Naive thymus-derived CD8-positive, alpha-beta T cell (primary cell): ENCODE measurements at places on chromosomes 12 and 14.

- peaks cover 15% of the 10 kb centered on the region for H3K4me1 ChIP-seq
- no peaks in the 10 kb centered on the region for H3K36me3 ChIP-seq
- DNase-seq: no peak
- no peak overlapping the region for H3K27ac ChIP-seq
- no peak overlapping the region for H3K4me3 ChIP-seq
Measured at GRCh38 chr12:132461526-132461925, 28.4 kb upstream of the FBRSL1 start.

GRCh38 chr12:104058802-104059201 is 5.5 kb upstream of the HCFC2 start:
- H3K36me3 ChIP-seq: peaks cover 5% of the 10 kb centered on the region
- H3K27ac ChIP-seq: no peak overlapping the region
- no peak for DNase-seq
- H3K27me3 ChIP-seq: peaks cover 31% of the 10 kb centered on the region
- no peaks in the 10 kb centered on the region for H3K4me1 ChIP-seq
- H3K4me3 ChIP-seq: no peak overlapping the region

- no peak overlapping the region for H3K27ac ChIP-seq
- H3K4me3 ChIP-seq: no peak overlapping the region
- peaks cover 2% of the 10 kb centered on the region for H3K27me3 ChIP-seq
- H3K36me3 ChIP-seq: no peaks in the 10 kb centered on the region
- no peak for DNase-seq
- no peaks in the 10 kb centered on the region for H3K4me1 ChIP-seq
Measured at GRCh38 chr12:20629414-20630156, 65.5 kb upstream of the SLCO1C1 start.

DNA sequence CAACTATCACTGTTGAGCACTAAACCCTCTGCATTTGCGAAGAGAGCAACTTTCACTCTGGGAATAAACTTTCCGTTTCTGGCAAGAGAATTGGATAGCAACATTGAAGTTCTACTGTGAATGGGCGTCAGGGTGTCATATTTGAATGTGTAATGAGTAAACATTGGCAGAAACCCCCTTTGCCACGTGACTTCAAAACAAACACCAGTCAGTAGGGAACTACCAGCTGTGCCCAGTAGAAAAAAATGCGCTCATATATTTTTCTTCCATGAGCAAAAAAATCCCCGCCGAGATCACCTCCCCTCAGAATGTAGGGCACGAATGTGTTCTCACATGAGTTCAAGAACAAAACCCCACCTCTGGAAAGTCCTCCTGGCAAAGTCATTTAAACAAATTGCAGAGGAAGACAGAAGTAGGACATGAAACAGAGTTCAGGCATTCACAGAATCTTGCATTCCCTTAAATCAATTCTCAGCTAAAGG is 80.6 kb downstream of the BTG1 start:
- H3K27ac ChIP-seq: no peak overlapping the region
- peak overlapping the region; percentile 29 for H3K4me3 ChIP-seq
- H3K36me3 ChIP-seq: peaks cover 4% of the 10 kb centered on the region
- peak; percentile 35 for DNase-seq

- H3K4me1 ChIP-seq: peaks cover 16% of the 10 kb centered on the region
- DNase-seq: no peak
- H3K4me3 ChIP-seq: peak overlapping the region; percentile 83
- H3K36me3 ChIP-seq: no peaks in the 10 kb centered on the region
- H3K27me3 ChIP-seq: peaks cover 62% of the 10 kb centered on the region
- no peak overlapping the region for H3K27ac ChIP-seq
Measured at GRCh38 chr14:41608681-41609390, 2.2 kb downstream of the LRFN5 start.

- no peak for DNase-seq
- peak overlapping the region; percentile 97 for H3K4me3 ChIP-seq
- peaks cover 93% of the 10 kb centered on the region for H3K4me1 ChIP-seq
Measured at GRCh38 chr12:14950421-14950820, 11.0 kb downstream of the ARHGDIB start.

DNA sequence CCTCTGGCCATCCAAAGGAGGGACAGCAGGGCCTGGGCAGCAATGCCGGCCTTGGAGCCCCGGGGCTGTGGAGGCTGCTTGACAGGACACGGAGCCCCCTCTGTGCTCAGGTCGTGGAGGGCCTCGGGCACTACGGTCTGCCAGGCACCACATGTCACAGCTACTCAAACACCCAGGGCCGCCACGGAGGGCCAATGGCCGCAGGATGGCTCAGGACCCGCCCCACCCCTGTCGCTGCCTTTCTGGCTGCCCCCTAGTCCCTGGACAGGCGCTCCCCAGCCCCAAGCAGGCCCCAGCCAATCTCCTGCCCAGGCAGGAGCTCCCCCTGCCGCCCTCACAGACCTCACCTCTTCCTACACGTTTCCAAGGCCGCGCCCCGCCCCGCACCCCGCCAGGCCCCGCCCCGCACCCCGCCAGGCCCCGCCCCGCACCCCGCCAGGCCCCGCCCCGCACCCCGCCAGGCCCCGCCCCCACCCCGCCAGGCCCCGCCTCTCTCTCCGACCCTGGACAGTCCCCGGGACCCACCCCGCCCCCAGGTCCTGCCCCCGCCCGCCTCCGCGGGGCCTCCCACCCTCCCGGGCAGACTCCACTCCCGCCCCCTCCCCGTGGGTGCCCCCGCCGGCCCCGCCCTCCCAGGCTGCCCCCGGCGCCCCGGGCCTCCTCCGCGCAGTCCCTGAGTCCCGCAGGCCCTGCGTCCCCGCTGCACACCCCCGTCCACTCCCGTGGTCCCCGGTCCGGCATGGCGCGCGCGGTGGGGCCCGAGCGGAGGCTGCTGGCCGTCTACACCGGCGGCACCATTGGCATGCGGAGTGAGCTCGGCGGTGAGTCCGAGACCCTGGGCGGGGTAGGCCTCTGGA is at the start of gene ASPG:
TSS of gene ASPG (plus strand) at position 669 of the 857 bp plus-strand sequence. CDS start at position 740, 71 bp downstream.
- peak; percentile 34 for DNase-seq
- H3K4me3 ChIP-seq: peak within 1 kb of the TSS; percentile 22
- peaks cover 1% of the 10 kb centered on the region for H3K4me1 ChIP-seq
- H3K27me3 ChIP-seq: peaks cover 5% of the 10 kb centered on the region

DNA sequence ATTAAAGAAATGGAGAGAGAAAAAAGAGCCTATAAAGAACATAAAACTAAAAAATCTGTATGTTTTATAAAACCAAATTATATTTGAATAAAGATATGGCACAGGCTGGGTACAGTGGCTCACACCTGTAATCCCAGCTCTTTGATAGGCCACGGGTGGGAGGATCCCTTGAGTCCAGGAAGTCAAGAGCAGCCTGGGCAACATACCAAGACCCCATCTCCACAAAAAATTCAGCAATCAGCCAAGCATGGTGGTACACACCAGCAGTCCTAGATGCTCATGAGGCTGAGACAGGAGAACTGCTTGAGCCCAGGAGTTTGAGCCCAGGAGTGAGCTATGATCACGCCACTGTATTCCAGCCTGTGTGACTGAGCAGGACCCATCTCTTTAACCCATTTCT is 74.9 kb downstream of the EPS8 start:
- no peak overlapping the region for H3K4me3 ChIP-seq
- no peaks in the 10 kb centered on the region for H3K36me3 ChIP-seq
- H3K4me1 ChIP-seq: peaks cover 4% of the 10 kb centered on the region
- H3K27me3 ChIP-seq: peaks cover 10% of the 10 kb centered on the region

- peak within 1 kb of the TSS; percentile 70 for H3K4me3 ChIP-seq
- H3K27me3 ChIP-seq: peaks cover 3% of the 10 kb centered on the region
- peak within 1 kb of the TSS; percentile 94 for H3K27ac ChIP-seq
Measured at GRCh38 chr12:113135178-113136127, at the start of gene RASAL1. Gene RASAL1 (minus strand): TSS chr12:113135761. CDS start chr12:113135462, 299 bp downstream.

DNA sequence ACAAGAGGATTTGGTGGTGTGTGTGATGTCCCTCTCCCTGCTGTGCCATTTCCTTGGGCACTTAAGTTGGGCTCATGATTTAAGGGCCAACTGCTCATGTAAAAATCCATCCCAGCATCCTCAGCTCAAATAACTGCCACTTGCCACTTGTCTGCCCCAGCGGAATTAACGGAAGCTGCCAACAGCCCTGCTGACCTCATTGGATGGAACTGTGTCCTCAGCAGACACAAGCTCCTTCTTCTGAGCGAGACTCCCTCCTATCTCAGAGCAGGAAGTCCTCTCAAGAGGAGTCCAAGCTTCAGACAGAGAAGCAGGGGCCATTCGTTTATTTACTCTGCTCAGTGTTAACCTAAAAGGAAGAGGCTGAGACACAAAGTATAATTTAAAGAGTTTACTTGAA is 29.6 kb upstream of the PRMT8 start:
- no peaks in the 10 kb centered on the region for H3K4me1 ChIP-seq
- no peak overlapping the region for H3K4me3 ChIP-seq
- H3K27ac ChIP-seq: no peak overlapping the region
- no peak for DNase-seq
- H3K36me3 ChIP-seq: no peaks in the 10 kb centered on the region

DNA sequence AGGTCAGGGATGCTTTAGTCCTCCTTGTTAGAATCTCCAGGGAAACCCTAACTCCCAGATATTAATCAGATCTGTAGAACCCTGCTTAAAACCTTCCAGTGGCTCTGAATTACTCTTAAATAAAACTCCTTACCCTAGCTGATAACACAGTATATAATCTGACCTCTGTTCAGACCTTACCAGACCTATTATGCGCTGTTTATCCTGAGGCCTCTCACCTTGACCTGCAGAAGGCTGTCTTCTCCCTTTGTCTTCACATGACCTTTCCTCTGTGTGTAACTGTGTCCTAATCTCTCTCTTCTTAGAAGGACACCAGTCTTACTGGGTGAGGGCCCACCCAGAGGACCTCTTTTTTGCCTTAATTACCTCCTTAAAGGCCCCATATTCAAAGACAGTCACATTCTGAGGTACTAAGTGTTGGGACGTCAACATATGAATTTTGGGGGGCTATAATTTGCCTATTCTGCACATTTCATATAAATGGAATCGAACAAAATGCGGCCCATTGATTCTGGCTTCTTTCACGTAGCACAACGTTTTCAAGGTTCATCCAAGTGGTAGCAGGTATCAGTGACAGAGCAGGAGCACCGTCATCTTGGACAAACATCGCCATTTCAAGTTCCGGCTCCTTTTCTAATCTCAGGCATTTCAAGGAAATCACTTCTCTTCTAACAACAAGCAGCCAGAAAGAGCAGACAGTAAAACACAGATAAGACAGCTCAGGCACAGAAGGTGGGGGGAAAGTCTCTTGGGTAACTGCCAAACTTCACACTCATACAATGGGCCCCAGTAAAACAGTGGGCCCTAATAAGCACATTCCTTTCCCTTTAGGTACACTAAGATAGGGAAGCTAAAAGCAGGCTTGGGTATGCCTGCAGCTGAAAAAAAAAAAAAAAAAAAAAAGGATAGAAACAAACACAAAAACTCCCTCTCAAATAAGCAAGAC is 200.2 kb upstream of the NUDT4 start:
- DNase-seq: no peak
- H3K27me3 ChIP-seq: no peaks in the 10 kb centered on the region
- H3K4me1 ChIP-seq: peaks cover 1% of the 10 kb centered on the region
- H3K4me3 ChIP-seq: no peak overlapping the region
- H3K27ac ChIP-seq: no peak overlapping the region

- no peaks in the 10 kb centered on the region for H3K27me3 ChIP-seq
- H3K27ac ChIP-seq: no peak overlapping the region
- no peak overlapping the region for H3K4me3 ChIP-seq
- no peaks in the 10 kb centered on the region for H3K36me3 ChIP-seq
- H3K4me1 ChIP-seq: no peaks in the 10 kb centered on the region
Measured at GRCh38 chr14:27222671-27223070, 624.8 kb upstream of the NOVA1 start.
